Upper lobe of left lung (tissue), 6 donors: ENCODE measurements at places on chromosomes 7 and 10. TPM values are rescaled to one million over a fixed set of nuclear protein-coding genes. Genes with fewer than 3 reads are reported as not detected.

ZNF804B gene
- total RNA-seq = not detected

PTF1A gene
- total RNA-seq = not detected

PLAC9 gene
- 82.9 TPM for total RNA-seq

H2BK1 gene
- total RNA-seq = not detected

MORN4 gene
- total RNA-seq = 2.4 TPM

STEAP1B gene
- not detected for total RNA-seq

PDE6C gene
- total RNA-seq = not detected

SFMBT2 gene
- total RNA-seq = 14.6 TPM

CPA4 gene
- 0.34 TPM for total RNA-seq

AEBP1 gene
- total RNA-seq = 241 TPM

ADCY1 gene
- 1.6 TPM for total RNA-seq

CALN1 gene
- total RNA-seq = 0.24 TPM

CYP3A7 gene
- 1.2 TPM for total RNA-seq

ACSM6 gene
- not detected for total RNA-seq

SDK1 gene
- 90.1 TPM for total RNA-seq

AS3MT gene
- 2.1 TPM for total RNA-seq

CNNM1 gene
- 0.69 TPM for total RNA-seq

KIF11 gene
- total RNA-seq = under 0.01 TPM

TRPV6 gene
- 1.0 TPM for total RNA-seq

ADAMTS14 gene
- total RNA-seq = 3.1 TPM

ELN gene
- total RNA-seq = 582 TPM

HGF gene
- 9.0 TPM for total RNA-seq

NFE2L3 gene
- 5.5 TPM for total RNA-seq

CUZD1 gene
- total RNA-seq = 4.2 TPM

SH2D4B gene
- 0.20 TPM for total RNA-seq

PDLIM1 gene
- total RNA-seq = 205 TPM

LLCFC1 gene
- total RNA-seq = not detected

TMEM270 gene
- not detected for total RNA-seq

CDHR1 gene
- not detected for total RNA-seq

SPDYE9 gene
- total RNA-seq = not detected

NAT16 gene
- total RNA-seq = not detected

HKDC1 gene
- 12.6 TPM for total RNA-seq

CPEB3 gene
- total RNA-seq = 5.2 TPM

ARF5 gene
- total RNA-seq = 121 TPM

CARD11 gene
- total RNA-seq = 6.5 TPM

CXCL12 gene
- total RNA-seq = 5.3 TPM

MKLN1 gene
- total RNA-seq = 44.7 TPM

COL17A1 gene
- total RNA-seq = 1.4 TPM

CAMK2B gene
- 0.09 TPM for total RNA-seq

NEUROG3 gene
- not detected for total RNA-seq

PSD gene
- 1.9 TPM for total RNA-seq

HOXA7 gene
- total RNA-seq = not detected

SHTN1 gene
- 67.9 TPM for total RNA-seq

OR13A1 gene
- 0.15 TPM for total RNA-seq

FRMD4A gene
- 114 TPM for total RNA-seq

ASB4 gene
- 0.20 TPM for total RNA-seq

ZNF722 gene
- not detected for total RNA-seq

TACR2 gene
- total RNA-seq = 1.4 TPM

ACTL6B gene
- total RNA-seq = not detected

CYP26A1 gene
- total RNA-seq = not detected
